Adipose tissue (tissue), 3 donors: ENCODE measurements at places on chromosomes 12 and 14. TPM values are rescaled to one million over a fixed set of nuclear protein-coding genes. Genes with fewer than 3 reads are reported as not detected.

PPP4R4 gene
- 0.10 TPM for polyA plus RNA-seq

MTERF2 gene
- polyA plus RNA-seq, result 12.0 TPM

RPL10L gene
- polyA plus RNA-seq, result not detected

CLEC9A gene
- 0.12 TPM for polyA plus RNA-seq

TAS2R19 gene
- 0.14 TPM for polyA plus RNA-seq

GALNT4 gene
- 2.3 TPM for polyA plus RNA-seq
